ENCODE measurements at places on chromosomes 16 and 17.

GRCh38 chr17:31144428-31144827 is 49.7 kb downstream of the NF1 start:
- DNase-seq, result no peak

- DNase-seq, result no peak
Measured at GRCh38 chr17:32285306-32285705, 19.7 kb downstream of the RHBDL3 start.

DNA sequence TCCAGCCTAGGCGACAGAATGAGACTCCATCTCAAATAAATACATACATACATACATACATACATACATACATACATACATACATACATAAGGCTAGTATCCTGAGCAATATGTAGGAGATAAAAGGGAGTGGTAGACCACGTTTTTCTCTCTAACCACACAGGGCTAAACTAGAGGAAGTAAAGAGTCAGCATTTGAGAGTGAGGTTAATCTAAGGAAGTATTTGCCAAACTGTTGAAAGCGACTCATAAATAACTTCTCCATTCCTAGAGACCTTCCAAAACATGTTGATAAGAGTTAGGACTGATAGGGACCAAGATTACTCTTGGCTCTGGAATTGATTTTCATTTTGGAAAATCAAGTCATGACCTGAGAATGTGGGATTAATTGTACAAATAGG is 68.9 kb downstream of the NEUROD2 start:
- DNase-seq, result no peak

DNA sequence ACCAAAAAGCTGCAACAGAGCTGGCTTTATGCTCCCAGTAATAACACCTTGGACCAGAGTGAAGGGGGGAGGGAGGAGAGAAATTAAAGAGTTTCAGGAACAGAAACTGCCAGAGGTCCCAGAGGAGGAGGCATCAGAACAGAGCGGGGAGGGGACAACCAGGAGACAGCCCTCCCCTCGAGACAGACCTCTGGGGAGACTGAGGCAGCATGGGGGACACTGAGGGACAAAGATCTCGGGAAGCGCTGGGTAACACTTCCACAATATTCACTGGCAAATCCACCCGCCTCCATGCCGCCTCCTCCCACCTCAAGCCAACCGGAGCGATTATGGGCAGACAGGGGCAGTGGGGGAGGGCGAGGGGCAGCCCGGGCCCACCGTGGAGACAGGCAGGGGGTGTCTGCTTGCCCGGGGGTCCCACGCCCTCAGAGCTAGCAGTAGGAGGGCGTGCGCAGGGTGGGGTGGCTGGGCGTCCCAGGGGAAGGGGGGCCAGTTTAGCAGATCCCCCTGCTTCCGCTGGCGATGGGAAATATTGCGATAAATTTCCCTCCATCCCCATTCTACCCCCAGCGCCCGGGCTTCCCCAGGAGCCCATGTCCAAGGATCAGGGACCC is 1.2 kb downstream of the PCGF2 start:
- no peak for DNase-seq

- no peak for DNase-seq
Measured at GRCh38 chr16:30482366-30482765, 9.8 kb downstream of the ITGAL start.

DNA sequence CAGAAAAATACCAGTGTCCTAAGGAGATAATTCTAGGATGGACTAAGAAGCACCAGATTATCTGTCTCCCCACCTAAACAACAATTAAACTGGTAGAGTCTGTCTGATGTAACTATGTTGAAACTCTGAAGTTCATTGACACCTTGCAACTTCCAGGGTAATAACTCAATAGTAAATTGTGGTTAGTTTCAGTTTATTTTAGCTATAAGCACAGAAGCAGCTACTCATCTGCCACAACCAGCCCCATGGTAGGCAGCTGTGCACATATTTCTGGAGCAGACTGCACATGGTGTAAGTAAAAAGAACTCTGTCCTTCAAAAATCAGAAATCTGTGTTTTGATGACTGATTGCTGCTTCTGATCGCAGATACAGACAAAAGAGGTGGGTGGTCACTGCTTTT is 852.1 kb downstream of the CDH11 start:
- DNase-seq, result no peak

DNA sequence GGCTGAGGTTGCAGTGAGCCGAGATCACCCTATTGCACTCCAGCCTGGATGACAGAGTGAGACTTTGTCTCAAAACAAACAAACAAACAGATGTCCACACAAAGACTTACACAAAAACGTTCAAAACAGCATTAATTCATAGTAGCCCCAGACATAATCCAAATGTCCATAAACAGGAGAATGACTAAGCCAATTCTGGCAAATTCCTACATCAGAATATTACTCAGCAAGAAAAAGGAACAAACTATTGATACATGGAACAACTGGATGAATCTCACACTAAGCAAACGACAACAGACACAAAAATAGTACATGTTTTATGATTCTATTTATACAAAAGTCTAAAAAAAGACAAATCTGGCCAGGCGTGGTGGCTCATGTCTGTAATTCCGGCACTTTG is 10.8 kb upstream of the KPNB1 start:
- no peak for DNase-seq

GRCh38 chr16:77211880-77212740 is 12.9 kb downstream of the SYCE1L start:
- peak; percentile 48 for DNase-seq

DNA sequence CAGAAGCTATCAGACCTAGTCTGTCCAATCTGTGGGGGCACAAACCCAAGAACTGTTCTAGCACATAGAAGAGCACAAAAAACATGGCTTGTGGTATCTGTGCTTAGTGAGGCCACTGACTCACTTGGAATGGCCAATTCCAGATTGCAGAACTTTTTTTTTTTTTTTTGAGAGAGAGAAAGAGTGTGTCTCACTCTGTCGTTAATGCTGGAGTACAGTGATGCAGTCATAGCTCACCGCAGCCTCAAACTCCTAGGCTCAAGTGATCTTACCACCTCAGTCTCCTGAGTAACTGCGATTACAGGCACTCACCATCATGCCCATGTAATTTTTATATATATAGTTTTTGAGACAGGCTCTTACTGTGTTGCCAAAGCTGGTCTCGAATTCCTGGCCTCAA is 77.2 kb upstream of the CLEC3A start:
- DNase-seq, result no peak

All from DMS 273 treated with DMSO at 0.1 percent for 48 hours (cell line).